ENCODE measurements at places on chromosomes 5 and 9.
A peak's percentile ranks its signal among the peaks of the same experiment; 100 is the strongest.

DNA sequence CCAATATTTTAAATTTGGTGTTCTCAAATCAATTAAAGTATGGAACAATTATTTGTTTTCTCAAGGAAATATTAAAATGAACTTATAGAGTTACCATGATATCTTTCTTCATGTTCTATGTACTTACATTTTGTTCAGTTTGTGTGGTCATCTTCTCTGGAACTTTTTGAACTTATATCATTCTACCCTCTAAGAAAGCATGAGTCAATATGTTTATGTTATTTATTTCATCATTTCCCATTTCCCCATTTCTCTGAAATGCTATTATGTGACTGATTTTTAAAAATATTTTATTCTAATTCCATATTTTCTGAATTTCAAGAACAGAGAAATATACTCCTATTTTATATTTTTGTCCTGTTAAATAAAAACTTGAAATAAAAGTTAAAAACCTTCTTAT is 123.5 kb upstream of the ACOT12 start:
- DNase-seq: peak; percentile 6

- peak; percentile 7 for DNase-seq
Observed at GRCh38 chr5:50699737-50700136, 33.3 kb downstream of the PARP8 start.

- no peak for DNase-seq
Observed at GRCh38 chr9:114348261-114348905, 18.7 kb downstream of the ORM2 start.

GRCh38 chr5:123732257-123732656 is 220.3 kb downstream of the CSNK1G3 start:
- no peak for DNase-seq

DNA sequence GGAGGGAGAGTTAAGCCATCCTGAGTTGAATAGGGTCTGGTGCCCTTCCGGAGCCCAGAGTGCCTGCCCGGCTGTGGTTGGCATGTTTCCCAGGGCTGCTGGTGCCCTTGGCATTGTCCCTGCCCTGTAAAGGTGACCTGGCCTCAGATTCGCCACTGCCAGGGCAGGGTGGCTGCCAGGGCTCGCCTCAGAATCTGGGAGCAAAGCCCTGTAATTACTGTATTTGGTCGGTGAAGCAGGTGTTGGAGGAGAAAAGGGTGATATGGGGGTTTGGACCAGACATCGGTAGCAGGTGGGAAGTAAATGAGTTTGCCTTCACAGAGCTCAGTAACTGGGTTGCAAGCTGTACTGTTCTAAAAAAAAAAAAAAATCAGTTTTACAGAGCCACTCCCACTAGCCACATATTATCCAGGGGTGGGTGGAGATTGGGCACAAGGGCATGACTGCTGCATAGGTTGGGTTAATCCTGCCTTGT is 47.6 kb downstream of the RGS3 start:
- no peak for DNase-seq
